ENCODE measurements at places on chromosomes 4 and X.
A peak's percentile ranks its signal among the peaks of the same experiment; 100 is the strongest.

DNA sequence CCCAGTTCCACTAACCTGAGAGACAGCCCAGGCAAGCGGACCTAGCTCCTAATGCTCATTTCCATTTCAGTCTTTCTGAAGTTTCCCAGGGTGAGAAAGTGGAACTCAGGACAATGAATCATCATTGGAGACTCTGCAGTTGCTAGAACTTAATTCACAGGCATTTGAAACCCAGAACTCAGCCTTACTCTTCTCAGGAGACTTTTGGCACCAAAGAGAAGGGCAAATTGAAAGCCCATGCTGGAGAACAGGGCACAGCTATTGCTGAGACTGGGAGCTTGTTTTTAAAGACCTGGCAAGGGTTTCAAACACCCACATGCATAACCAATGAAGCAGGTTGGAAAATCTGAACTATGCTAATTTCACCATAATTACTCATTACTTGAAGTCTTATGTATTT lies 36.0 kb downstream of the BST1 start:
- no peak for DNase-seq

GRCh38 chr4:120844528-120844921 lies 78.0 kb downstream of the PRDM5 start:
- DNase-seq: no peak

GRCh38 chrX:136665258-136665900 lies 17.4 kb downstream of the CD40LG start:
- DNase-seq: peak; percentile 27

- no peak for DNase-seq
Observed at GRCh38 chrX:124347242-124347641, 879 bp downstream of the SH2D1A start.

- no peak for DNase-seq
Observed at GRCh38 chr4:184806229-184806550, 19.6 kb downstream of the ACSL1 start.

- DNase-seq: no peak
Observed at GRCh38 chr4:89497517-89498308, 190.1 kb upstream of the GPRIN3 start.

- no peak for DNase-seq
Observed at GRCh38 chr4:78624048-78624447, 72.5 kb downstream of the ANXA3 start.

- DNase-seq: no peak
Observed at GRCh38 chr4:1211891-1212545, 36.9 kb downstream of the CTBP1 start.

DNA sequence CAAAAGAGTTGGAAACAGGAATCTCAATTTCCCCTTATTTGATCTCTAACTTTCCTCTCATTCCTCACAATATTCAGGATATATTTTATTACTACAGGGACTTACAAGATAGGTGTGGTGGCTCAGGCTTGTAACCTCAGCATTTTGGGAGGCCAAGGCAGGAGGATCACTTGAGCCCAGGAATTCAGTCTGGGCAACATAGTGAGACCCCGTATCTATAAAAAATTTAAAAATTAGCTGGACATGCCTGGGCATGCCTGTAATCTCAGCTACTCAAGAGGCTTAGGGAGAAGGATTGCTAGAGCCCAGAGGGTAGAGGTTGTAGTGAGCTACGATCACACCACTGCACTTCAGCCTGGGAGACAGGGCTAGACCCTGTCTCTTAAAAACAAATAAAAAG lies 200.4 kb downstream of the CAMK2D start:
- no peak for DNase-seq

GRCh38 chrX:134622813-134623185 lies 35.5 kb downstream of the PLAC1 start:
- no peak for DNase-seq

DNA sequence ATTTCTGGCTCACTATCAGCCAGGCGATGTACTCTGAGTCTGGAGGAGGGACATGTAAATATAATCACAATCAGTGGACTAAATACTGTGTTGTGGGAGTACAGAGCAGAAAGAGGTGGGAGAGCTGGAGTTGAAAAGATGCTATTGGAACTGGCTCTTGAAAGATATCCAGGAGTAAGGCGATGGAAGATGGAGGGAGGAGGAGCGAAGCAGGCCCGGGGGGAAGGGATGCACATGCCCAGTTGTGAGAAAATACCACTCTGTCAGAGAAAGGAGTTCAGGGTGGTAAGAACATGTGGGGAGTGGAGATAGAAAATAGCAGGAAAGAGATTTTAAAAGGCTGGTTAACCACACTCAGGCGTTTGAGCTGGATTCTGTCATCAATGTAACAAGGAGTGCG lies 216.9 kb upstream of the ETNPPL start:
- no peak for DNase-seq

DNA sequence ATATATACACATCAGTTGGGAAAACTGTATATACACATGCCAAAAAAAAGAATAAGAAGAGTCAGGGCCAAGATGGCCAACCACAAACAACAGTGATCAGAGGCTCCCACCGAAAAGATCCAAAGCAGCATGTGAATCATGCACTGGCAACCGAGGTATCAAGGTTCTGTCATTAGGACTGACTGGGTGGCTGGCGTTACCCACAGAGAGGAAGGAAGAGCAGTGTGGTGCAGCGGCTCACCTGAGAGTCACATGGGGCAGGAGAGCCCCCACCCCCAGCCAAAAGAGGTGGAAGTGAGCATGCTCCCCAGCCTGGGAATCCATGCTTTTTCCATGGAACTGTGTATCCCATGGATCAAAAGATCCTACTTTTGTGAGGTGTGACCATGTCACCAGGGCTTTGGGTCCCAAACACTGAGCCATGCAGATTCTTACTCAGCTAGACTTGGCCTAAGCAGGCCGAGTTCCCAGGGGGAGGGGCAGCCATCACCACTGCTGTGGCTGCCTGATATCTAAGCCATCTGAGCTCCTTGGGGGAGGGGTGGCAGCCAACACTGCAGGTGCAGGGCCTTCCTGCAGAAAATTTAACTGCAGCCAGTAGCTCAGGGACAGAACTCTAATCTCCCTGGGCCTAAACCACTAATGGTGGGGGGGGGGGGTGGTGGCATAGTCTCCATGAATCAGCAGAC lies 52.8 kb downstream of the P2RY10 start:
- peak; percentile 86 for DNase-seq

GRCh38 chr4:82430964-82431745 lies 765 bp downstream of the ENOPH1 start:
- peak; percentile 59 for DNase-seq

- no peak for DNase-seq
Observed at GRCh38 chr4:7769396-7770223, 170.1 kb downstream of the AFAP1 start.

- no peak for DNase-seq
Observed at GRCh38 chr4:174669270-174669669, 147.0 kb upstream of the HPGD start.

- DNase-seq: no peak
Observed at GRCh38 chrX:130167040-130167439, 1.4 kb upstream of the AIFM1 start.

DNA sequence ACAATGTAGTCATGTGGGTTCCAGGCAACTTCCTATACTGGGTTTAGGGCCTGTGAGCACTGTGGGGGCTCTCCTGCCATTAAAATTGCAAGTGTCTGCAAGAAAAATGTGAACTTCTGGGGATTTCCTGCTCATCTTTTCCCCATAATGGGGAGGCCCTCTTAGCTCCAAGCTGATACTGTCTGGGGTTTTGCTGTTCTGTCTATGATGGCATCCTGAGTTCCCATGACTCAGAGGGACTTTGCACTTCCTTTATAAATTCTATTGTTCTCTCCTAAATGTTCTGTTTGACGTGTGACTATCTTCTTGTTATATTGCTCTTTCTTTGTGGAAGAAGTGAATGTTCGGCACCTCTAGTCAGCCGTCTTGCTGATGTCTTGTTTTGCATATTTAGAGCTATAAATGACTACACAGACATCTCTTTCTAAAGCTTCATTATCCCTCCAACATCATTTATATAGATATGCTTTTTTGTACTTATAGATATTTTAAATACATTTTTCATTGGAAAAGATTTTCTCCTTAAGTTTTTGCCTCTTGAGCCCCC lies 465.8 kb downstream of the NAF1 start:
- DNase-seq: no peak

DNA sequence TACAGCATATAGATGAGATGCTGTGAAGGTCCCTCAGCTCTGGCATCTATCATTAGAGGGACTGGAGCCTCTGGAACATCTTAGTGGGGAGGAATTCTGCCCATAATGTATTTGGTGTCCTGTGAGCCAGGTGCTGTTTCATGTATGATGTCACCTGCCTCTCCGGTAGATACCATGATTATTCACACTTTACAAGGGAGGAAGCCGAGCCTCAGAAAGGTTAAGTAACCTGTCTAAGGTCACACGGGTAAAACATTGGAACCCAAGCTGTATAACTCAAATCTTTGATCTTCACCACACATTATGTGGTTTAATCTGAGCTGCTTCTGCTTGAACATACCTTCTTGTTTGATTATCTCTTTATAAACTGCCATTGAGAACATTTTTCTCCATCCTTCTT lies 442.8 kb downstream of the BCOR start:
- no peak for DNase-seq

Data from RPMI8226 (cell line).